ENCODE measurements at places on chromosomes 7 and 10.

DNA sequence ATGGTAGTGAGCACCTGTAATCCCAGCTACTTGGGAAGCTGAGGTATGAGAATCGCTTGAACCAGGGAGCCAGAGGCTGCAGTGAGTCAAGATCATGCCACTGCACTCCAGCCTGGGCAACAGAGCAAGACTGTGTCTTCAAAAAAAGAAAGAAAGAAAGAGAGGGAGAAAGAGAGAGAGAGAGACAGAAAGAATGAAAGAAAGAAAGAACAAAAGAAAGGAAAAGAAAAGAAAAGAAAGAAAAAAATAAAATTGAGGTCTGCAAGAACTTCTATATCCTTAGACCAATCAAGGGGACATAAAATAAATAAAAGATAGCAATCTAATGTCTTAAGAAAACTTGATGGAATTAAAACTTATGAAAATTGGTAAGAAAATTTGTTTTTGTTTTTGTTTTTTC lies 34.9 kb upstream of the PARD3 start:
- no peak for DNase-seq

- peak; percentile 73 for DNase-seq
Measured at GRCh38 chr10:59079386-59080226, 96.8 kb upstream of the PHYHIPL start.

- DNase-seq = no peak
Measured at GRCh38 chr7:39757604-39758003, 134.2 kb downstream of the RALA start.

DNA sequence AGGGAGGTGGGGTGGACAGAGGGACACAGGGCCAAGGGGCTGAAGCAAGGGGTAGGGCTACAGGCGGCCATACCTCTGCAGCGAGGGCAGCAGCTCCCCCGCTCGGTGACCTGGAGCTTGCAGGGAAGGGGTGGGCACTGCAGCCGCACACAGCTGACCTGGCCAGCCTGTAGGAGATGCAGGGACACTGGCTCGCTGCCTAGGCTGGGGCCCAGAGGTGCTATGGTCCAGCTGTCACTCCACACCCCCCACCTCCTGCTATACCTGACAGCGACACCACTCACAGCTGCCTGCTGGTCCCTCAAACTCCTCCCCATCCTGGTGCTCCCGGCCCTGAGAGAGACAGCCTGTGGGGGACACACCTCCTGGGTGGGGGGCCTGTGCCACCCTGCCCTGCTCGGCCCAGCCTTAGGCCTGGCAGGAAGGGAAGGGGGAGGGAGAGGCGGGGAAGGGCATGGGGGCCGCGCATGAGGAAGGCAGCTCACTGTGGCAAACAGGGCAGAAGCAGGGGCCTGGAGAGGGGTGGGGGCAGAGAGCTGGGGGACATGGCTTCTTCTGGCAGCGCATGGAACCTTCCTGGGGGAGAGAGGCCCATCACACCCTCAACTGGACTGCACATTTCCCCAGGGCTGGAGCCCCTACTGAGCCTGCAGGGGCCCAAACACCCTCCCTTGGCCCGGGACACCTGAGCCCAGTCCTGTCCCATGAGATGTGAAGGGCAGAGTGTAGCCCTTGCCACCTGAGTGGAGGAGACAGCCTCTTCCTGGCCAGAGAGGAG lies 23.9 kb downstream of the ATP6V1F start:
- DNase-seq = no peak

- no peak for DNase-seq
Measured at GRCh38 chr10:129617768-129618167, 150.7 kb downstream of the MGMT start.

GRCh38 chr10:118592675-118593330 lies 2.6 kb downstream of the PRLHR start:
- no peak for DNase-seq

GRCh38 chr7:42688056-42688371 lies 223.9 kb downstream of the C7orf25 start:
- DNase-seq = no peak

DNA sequence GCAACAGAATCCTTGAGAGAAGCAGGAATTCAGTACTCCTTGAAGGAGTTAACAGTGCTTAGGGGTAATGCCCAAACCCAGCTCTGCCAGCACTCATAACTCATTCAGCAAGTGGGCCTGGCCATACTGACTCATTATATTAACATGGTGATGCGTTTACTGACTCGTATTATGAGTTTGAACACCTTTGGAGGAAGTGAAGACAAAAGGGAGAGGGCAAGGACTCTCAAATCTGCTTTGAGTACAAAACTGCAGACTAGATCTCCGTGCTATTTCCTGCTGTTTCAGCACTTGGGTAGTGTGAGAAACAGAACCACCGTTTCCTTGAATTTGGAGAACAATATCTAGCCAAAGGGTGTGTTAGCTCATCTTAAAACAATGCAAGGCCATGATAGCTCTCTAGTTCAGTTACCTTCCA lies 30.8 kb downstream of the SLC16A9 start:
- DNase-seq = peak; percentile 6

DNA sequence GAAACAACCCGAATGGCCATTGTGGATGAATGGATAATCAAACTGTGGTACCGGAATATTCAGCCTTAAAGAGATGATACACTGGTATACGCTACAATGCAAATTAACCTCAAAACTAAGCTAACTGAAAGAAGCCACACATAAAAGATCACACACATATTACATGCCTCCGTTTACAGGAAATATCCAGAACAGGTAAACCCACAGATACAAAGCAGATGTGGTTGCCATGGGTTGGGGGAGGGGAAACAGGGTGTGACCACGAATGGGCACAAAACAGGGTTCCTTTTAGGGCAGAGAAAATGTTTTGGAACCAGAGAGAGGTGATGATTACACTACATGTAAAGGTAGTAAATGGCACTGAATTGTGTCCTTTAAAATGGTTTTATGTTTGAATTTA lies 16.6 kb downstream of the ESYT2 start:
- DNase-seq = no peak

GRCh38 chr10:14648946-14649345 lies 125.8 kb downstream of the FAM107B start:
- DNase-seq = no peak

DNA sequence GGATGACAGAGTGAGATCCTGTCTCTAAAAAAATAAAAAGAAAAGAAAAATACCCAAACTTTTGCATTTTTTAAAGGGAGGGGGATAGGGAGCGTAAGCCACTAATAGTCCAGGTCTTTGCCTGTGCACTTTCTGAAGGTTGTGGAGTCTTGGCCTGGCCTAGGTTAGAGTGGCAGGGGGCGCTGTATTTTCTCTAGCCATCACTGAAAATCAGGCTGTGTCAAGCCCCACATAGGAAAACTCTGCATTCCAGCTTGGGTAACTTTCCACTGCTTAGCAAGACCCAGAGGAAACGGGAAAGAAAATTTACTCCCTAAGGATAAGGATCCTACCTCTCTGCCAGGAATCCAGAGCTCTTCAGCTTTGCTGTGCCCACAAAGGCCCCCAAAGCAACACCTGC lies 10.5 kb upstream of the PAX4 start:
- DNase-seq = no peak

- DNase-seq = no peak
Measured at GRCh38 chr10:10994360-10994759, 23.3 kb upstream of the CELF2 start.

DNA sequence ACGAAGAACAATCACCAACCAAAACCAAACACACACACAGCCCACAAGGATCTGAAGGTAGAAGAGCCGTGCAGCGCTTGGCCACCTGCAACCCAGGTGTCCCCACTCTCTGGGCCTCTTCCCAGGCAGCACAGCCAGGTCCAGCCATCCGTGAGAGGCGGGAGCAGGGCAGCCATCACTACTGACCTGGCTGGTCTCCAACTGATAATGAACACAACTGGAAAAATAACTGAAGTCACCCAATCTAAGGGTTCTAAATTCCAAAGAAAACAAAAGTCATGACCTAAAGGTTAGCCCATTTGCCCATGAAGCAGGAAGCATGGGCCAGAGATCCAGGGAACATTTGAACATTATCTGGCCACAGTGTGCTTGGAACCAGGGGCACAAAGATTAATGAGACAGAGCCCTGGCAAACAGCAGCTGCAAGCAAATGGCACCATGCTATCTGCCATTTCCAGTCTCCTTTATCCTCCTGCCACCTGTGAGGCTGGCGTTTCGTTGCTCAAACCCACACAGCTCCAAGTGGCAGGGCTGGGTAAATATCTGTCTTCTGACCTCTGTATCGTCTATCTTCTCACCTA lies 207.9 kb downstream of the TNS3 start:
- DNase-seq = no peak

DNA sequence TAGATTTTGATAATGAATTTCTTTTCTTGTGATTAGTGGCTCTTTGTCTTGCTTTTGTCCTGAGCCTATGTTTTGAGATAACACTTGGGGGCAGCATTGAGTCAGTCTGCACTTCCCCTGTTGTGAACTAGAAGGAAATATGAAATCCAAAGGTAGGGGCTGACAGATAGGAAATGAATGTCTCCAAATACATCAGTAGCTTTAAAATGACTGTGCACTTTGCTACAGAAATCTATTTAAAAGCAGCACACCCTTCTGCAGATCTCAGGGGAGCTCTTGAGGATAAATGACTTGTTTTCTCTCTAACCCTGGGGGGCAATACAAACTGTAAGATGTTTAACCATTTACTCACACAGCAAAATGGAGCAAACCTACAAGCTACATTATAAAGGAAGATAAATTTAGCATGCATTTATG lies 176.0 kb upstream of the MYO3A start:
- no peak for DNase-seq

DNA sequence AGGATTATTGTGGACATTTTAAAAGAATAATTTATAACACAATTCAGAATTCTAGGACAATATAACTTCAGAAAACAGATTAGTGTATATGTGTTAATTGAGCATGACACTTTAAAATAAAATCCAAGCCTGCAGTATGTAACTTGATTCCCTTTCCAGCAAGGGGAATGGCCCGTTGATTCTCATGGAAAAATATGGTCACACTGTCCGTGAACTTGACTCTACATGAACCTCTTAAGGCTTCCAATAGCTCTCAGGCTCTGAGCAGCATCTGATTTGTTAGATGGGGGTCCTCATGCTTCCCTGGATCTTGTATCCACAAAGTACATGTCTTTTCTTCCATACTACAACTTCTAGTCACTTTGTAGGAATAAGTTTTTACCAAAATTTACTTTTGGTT lies 85.5 kb upstream of the AKR1E2 start:
- DNase-seq = no peak

DNA sequence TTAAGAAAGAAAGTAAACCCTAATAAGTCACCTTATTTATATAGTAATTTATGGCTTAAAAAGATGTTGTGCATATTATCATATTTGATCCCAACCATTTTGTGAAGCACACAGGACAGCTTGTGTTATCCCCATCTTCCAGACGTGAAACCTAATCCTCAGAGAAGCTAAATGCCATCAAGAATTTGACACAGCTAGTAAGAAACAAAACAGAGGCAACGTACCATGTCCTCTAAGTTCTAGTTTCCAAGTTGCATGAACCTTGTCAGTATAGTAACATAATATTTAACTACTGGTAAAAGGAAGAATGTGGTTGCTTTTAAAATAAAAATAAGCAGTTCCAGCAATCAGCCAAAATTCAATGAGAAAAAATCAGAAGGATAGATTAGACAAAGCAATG lies 41.5 kb downstream of the PTN start:
- no peak for DNase-seq

- DNase-seq = no peak
Measured at GRCh38 chr7:157568770-157569584, 232.2 kb downstream of the DNAJB6 start.

DNA sequence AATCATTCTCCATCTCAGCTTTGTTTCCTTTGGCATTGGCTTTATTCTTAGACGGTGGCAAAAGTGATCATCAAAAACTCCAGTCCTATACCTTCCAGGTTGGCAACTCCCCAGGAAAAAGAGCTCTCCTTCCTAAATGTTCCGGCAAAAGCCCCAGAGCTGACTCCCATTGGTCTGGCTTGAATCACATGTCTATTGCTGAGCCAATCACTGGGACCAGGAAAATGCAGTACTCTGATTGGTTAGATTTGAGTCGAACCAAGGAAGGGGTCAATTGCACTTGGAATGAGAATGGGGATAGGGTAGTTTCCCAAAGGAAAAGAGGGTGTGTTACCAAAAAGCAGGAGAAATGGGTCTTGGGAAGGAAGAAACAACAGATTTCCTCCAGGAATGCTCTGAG lies 22.3 kb downstream of the LEP start:
- DNase-seq = no peak

DNA sequence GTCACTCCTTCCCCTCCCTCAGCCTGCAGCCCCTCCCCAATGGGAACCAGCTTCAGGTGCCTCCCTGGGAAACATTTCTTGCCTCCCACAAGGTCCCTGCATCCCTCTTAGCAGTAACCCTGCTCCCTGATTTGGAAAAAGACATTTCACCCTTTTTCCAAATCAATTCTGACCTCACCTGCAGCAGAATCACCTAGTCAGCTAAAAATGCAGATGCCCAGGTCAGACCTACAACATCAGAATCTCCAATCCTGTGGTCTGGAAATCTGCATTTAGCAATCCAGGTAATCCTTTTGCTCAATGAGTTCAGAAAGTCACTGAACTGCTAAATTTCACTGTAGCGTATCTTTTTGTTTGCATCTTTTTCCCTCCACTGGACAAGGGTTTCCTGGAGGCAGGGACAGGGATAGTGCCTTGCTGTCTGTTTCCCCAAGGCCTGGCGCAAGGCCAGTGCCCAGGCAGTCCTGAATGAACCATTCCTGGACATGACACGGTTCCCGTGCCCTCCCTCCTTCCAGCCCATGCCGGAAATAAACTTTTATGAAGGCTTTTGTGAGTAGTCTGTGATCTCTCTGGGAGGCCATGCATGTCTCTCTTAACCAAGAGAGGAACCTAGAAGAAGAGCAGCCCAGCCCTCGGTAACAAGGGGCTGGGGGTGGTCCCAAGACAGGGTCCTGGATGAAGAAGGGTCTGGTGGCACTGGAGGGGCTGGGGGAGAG lies 44.0 kb downstream of the COL13A1 start:
- peak; percentile 76 for DNase-seq

- DNase-seq = no peak
Measured at GRCh38 chr10:81021428-81022129, 483.9 kb downstream of the SH2D4B start.

DNA sequence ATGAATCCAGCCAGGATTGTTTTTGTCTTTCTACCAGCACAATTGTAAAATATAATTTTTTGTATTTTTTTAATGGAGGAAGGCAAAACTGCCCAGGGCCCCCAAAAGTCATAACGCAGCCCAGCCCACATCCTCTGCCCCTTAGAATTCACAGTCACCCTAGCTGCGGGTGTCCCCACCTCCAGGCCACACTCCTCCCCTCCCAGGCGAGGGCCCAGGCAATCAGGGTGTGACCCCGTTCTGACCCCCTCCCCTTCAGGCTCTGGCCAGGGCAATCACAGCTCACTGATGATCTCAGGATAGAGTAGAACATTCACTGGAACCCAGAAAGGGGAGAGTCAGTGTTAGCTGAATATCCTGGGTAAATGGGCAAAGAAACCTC lies 92.0 kb upstream of the MACROH2A2 start:
- no peak for DNase-seq

- no peak for DNase-seq
Measured at GRCh38 chr10:129793479-129793878, 170.6 kb downstream of the EBF3 start.

DNA sequence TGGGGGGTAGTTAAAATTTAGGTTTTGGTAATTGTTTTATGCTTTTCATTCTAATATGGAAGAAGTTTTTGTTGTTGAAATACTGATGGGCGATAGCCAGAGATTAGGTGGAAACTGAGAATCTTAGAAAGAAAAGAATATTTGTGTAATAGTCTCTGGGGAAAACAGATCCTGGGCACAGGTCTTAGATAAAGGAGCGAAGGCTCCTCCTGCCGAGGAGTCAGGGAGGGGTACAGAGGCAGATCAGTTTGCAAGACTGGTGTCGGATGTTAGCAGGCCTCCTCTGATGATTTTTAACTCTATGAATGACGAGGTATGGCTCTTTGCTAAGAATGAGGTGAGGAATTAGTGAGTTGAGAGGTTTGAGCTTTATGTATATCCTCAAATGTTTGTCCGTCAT lies 339.7 kb downstream of the HGF start:
- DNase-seq = no peak
